ENCODE measurements at places on chromosomes 4 and X. TPM values are rescaled to one million over a fixed set of nuclear protein-coding genes. Genes with fewer than 3 reads are reported as not detected.
A peak's percentile ranks its signal among the peaks of the same experiment; 100 is the strongest.

DNA sequence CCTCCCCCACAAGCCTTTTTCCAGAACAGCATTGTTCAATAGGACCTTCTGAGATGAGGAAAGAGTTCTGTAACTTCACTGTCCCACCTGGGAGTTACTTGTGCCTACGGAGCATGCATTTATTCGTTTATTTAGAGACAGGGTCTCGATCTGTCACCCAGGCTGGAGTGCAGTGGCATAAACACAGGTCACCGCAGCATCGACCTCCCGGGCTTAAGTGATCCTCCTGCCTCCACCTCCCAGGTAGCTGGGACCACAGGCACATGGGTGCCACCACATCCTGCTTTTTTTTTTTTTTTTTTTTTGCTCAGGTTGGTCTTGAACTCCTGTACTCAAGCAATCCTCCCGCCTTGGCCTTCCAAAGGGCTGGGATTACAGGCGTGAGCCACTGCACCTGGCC lies 2.9 kb downstream of the MAP3K15 start:
- ATAC-seq = no peak

DNA sequence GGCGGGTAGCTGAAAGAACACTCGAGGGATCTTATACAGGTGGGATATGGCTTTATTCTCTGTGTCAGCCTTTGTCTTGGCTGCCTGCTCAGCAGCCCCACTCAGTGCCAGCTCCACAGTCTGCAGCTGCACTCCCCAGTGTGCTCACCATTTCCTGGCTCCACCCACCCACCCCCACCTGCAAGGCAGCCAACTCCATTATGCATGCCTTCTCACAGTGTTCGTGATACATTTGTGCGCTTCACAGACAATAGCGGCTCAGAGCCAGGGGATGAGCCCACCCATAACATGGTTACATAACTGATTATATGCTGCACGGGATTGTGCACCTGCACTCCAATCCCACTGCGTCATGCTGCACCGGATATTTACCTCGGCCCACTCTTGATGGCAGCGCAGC lies 8.8 kb upstream of the TMEM128 start:
- peak; percentile 72 for ATAC-seq

GRCh38 chrX:13933352-13933751 lies 96.3 kb downstream of the GEMIN8 start:
- ATAC-seq = no peak

- no peak for ATAC-seq
Measured at GRCh38 chr4:24683116-24683515, 98.8 kb upstream of the DHX15 start.

DNA sequence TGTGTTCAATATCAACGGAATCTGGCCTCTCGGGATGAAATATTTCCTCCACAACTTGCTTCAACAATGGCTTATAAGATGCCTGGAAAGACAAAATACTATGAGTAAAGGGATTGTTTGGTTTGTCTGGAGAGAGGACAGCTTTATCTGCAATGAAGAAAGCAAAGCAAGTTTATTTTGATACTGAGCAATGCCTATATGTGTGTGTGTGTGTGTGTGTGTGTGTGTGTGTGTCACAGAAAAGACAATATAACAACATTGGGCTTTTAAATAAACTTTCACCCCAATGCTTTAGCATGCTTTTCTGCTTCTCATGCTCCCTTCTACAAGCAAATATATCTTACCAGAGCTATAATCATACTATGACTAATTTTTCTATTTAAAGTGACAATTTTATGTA lies 45.4 kb downstream of the RASL11B start:
- no peak for ATAC-seq

DNA sequence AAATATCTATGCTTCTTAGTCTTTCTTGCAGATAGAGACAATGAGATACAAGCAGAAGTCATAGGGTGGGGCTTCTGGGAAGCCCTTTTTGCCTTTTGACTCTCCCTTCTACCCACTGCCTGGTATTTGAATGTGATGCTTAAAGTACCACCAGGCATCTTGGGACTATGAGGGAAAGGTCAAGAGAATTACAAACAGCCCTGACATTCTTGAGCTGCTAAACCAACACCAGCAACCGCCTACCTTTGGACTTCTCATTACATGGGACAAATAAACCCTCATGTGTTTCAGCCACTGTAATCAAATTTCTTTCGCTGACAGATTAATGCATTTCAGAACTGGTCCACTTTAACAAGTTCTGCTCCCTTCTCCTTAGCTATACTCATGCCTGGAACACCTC lies 112.8 kb downstream of the LUZP4 start:
- no peak for ATAC-seq

DNA sequence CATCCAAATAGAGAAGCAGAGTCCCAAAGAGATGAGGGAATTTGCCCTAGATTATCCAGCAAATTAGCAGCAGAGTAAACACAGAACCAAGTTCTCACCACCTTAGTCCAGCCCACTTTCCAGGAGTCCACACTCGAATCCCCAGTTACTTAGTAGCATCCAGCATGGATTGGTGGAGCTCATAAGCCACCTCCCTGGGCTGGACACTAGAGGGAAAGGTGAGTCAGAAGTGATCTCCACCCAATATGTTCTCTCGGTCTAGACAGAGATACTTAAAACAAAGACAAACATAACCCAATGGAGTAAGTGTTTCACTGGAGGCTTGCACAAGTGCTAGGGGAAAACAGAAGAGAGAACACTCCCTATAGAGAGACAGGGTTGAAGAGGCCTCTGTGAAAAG lies 105.1 kb upstream of the CPEB2 start:
- ATAC-seq = no peak

DNA sequence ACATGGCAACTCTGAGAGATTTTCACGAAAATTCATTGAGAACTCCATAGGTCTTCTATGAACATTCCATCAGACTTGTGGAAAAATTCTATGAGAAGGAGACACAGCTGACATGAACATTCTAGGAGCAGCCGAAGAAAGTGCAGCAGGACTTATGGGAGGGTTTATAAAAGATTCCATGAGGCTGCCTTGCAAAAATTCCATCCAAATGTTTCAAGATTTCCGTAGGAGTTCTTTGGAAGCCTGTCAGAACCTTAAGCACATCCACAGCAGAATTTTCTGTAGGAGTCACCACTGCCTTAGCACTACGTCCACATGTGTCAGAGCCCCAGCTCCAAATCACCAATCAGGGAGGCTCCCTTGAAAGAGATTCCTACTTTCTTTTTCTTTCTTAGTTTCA lies 67.0 kb upstream of the MSX1 start:
- no peak for ATAC-seq

- no peak for ATAC-seq
Measured at GRCh38 chr4:118738090-118738489, 52.9 kb downstream of the METTL14 start.

- ATAC-seq = no peak
Measured at GRCh38 chrX:146887020-146887419, 72.5 kb upstream of the CXorf51A start.

DNA sequence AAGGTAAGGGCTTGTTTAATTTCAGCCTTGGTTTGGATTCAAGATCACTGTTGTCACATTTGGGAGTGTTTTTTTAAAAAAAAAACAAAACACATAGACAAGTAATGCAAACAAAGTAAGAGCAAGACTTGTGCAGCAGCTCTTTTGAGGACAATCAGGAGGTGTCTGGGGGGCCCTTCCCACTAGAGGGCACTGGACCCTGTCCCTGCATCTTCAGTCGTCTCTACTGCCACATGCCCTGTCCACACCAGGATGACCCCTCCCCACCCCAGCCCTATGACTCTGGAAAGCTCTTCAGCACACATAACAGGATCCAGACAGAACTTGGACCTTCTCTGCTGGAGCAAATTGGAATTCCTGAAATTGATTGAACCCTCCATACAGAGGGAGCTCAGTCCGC lies 71.0 kb downstream of the USP46 start:
- peak; percentile 41 for ATAC-seq

- ATAC-seq = no peak
Measured at GRCh38 chr4:3819210-3819919, 53.2 kb downstream of the ADRA2C start.

DNA sequence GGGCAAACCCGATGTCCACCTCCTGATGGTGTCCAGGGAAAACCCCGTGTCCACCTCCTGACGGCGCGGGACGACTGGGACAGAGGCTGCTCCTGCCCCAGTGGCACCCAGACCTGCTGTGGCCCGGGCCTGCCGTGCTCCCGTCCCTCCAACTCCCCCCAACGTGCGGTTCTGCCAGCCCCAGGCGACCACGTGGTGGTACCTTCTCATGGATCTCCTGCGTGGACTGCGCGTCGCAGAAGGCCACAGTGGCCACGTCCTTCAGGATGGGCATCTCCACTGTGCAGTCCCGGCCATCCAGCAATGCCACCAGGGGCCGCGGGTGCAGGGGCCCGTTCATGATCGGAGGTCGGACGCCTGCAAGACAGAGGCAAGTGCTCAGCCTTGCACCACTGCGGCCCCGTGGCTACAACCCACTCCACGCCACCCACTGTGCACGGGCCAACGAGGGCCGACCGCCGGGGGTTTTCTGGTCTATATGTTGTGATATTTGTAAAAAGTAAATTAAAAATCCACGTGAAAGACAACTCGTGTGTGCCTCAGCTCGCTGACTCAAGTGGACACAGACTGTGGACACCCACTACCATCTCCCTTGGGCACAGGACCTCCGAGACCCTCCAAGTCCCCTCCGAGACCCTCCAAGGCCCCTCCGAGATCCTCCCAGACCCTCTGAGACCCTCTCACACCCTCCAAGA lies 10.8 kb downstream of the CTBP1 start:
- ATAC-seq = no peak

- ATAC-seq = no peak
Measured at GRCh38 chr4:6329478-6330383, 60.1 kb downstream of the WFS1 start.

- no peak for ATAC-seq
Measured at GRCh38 chr4:154254999-154255398, 236.6 kb downstream of the DCHS2 start.

Gene HTN1
- total RNA-seq = not detected

Gene GCNA
- 2.2 TPM for total RNA-seq

Gene LANCL3
- total RNA-seq = 2.6 TPM

Gene FAM114A1
- 155 TPM for total RNA-seq

Gene VSIG1
- not detected for total RNA-seq

Gene GABRE
- 21.2 TPM for total RNA-seq

Gene FGG
- not detected for total RNA-seq

Gene ERAS
- not detected for total RNA-seq

Gene ZCCHC18
- 1.0 TPM for total RNA-seq

Gene TECRL
- not detected for total RNA-seq

Gene PLP1
- total RNA-seq = 20.3 TPM

Gene RHOXF2
- total RNA-seq = not detected
